Uterus (tissue), 4 donors: ENCODE measurements at places on chromosomes 2 and 18. TPM values are rescaled to one million over a fixed set of nuclear protein-coding genes. Genes with fewer than 3 reads are reported as not detected.

HNMT gene
- 66.2 TPM for total RNA-seq

SLC14A1 gene
- not detected for total RNA-seq

ABCG8 gene
- total RNA-seq: 0.09 TPM

LCLAT1 gene
- 0.88 TPM for total RNA-seq

CCDC68 gene
- 8.6 TPM for total RNA-seq

NEU2 gene
- not detected for total RNA-seq

DNAJC5G gene
- total RNA-seq: not detected

SP5 gene
- 1.0 TPM for total RNA-seq

NETO1 gene
- not detected for total RNA-seq

ST6GAL2 gene
- not detected for total RNA-seq

APCDD1 gene
- total RNA-seq: 8.2 TPM

C1GALT1C1L gene
- not detected for total RNA-seq

DES gene
- 578 TPM for total RNA-seq

FER1L5 gene
- total RNA-seq: 0.40 TPM

FAM228A gene
- 3.0 TPM for total RNA-seq

YES1 gene
- total RNA-seq: 158 TPM

CCDC74A gene
- 11.2 TPM for total RNA-seq

MC4R gene
- 0.41 TPM for total RNA-seq

LOXHD1 gene
- not detected for total RNA-seq

- no peak for DNase-seq
Observed at GRCh38 chr18:57331718-57332117, 20.6 kb upstream of the ST8SIA3 start.

GRCh38 chr2:237900891-237901831 lies 41.7 kb downstream of the RAMP1 start:
- DNase-seq: no peak

DNA sequence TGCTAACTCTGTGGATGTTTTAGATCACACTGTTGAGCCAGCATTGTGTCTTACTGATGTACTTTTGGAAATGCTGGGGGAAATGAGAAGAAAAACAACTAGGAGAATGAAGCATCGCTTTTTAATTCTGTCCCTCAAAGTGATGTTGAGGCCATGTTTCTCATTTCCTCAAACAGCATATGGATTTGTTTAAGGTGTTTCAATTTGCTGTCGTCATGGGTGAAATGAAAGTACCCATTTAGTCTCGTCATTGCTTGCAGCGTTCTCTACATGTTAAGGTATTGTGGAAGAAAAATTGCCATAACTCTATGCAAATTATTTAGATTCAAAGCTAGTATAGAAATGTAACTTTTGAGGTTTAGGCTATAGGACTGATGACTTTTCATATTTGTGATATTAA lies 151.3 kb downstream of the KCTD1 start:
- no peak for DNase-seq

DNA sequence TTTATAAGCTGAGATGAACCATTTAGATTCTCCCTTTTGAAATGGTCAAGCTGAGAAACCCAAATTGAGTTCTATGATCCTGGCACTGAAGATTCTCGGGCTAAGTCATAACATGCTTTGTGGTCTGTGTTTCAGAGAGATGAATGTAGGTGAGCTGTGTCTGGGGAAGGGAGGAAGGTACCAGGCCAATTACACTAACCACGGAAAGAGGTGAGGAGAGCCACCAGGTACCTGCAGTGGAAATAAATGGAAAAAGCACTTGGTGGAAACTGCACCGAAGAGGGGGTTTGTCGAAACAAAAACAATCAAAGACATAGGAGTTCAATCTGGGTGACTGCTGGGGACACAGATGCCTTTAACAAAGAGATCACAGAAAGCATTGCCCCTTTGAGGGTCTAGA lies 963 bp upstream of the MRPL44 start:
- DNase-seq: no peak

- DNase-seq: no peak
Observed at GRCh38 chr18:36389811-36390581, 92.5 kb downstream of the FHOD3 start.

DNA sequence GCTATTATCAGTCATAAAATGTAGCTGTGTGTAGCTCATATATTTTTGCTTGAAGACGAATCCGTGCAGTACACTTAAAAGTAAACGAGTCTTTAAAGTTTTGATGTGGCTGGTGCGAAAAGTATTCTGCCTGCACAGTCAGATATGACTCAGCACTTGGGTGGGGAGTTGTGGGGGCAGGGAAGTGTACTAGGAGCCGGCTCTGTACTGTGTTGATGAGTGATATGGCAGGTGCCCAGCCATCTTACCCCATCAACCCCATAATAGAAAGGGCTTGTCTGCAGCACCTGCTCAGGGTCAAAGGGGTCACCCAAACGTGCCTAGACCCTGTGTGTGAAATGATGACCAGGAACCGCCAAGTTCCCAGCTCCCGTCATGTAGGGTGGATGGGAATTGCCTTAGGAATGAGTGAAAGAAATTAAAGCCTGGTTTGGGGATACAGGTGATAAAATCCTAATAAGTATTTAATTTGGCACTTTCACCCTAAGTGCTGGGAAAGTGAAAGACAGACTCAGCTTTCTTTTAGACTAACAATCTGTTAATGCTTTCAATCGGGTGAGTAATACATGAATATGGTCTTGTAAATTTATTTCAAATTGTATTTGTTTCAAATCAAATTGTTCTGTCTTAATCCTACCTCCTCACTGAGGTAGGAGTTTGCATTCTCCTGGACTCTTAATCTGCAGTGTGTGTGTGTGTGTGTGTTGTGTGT lies 48.0 kb downstream of the BCL2L11 start:
- DNase-seq: peak; percentile 39

DNA sequence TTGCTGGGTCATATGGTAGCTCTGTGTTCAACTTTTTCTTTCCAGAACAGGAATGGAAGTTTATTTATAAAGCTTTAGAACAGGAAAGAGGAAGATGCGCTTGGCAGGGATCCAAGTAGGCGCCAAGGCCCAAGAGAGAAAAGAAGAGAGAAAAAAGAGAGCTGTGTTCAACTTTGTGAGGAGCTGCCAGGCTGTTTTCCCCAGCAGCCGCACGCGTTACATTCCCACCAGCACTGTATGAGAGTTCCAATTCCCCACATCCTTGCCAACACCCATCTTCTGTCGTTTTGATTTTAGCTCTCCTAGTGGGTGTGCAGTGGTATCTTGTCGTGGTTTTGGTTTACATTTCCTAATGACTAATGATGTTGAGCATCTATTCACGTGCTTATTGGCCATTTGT lies 51.4 kb downstream of the KCNF1 start:
- DNase-seq: no peak

GRCh38 chr2:63796366-63796765 lies 45.3 kb upstream of the UGP2 start:
- no peak for DNase-seq

GRCh38 chr2:28758459-28758858 lies 6.8 kb downstream of the PPP1CB start:
- no peak for DNase-seq

GRCh38 chr2:213429516-213429915 lies 145.3 kb downstream of the SPAG16 start:
- no peak for DNase-seq

GRCh38 chr2:122866095-122866494 lies 1110.6 kb downstream of the TSN start:
- DNase-seq: no peak

- no peak for DNase-seq
Observed at GRCh38 chr2:127577973-127578372, 42.5 kb downstream of the MYO7B start.

DNA sequence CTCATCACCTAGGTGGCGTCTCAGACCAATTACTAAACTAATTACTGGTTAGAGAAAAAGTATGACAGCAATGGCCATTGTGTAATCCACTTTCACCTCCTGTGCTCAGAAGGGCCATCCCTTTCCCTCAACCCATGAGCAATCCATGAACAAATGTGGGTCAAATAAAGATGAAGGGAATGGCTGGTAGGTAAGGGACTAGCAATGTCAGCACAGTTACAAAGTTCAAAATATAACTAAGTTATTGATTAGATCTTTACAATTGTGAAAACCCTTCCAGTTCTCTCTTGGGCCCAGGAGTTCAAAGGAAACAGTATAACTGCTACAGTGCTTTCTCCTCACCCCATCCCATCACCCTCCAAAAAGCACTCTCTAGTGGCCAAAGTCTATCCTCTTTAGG lies 98.3 kb downstream of the DTNA start:
- DNase-seq: no peak

- DNase-seq: no peak
Observed at GRCh38 chr18:79070486-79070885, 1.3 kb downstream of the ATP9B start.

- DNase-seq: no peak
Observed at GRCh38 chr2:216525972-216526371, 27.3 kb downstream of the RPL37A start.

DNA sequence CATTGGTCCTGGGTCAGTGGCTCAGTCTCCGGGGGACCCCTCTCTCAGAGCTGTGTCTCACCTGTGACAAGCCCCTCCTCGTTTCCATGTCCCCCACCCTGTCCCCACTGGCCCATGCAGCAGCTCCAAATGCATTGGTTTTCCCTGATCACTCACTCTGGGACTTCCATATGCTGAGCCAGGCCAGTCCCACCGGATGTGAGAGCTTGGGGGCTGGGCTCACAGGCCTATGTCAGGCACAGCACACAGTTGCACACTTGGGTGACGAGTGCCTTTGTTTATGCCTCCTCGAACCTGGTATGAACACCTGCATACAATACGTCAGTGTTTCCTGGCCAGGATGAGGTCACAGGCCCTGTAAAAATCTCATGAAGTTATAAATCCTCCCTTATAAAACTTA lies 232.5 kb downstream of the TFCP2L1 start:
- no peak for DNase-seq

DNA sequence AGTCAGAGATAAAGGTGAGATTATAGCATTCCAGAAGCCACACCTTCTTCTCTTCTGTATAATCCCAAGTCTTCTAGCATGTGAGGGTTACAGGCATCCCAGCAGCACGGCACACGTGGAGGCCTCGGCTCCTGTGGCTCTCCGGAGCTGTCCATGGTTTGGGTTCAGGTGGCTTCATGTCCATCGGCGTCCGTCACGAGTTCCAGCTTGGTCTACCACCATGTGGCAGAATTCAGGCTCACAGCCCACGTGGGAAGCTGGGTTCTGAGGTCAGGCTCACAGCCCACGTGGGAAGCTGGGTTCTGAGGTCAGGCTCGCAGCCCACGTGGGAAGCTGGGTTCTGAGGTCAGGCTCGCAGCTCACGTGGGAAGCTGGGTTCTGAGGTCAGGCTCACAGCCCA lies 378.3 kb upstream of the SALL3 start:
- DNase-seq: no peak

GRCh38 chr2:51350100-51350499 lies 318.2 kb upstream of the NRXN1 start:
- DNase-seq: no peak

GRCh38 chr2:227817850-227818674 lies 4.4 kb downstream of the CCL20 start:
- DNase-seq: peak; percentile 22

GRCh38 chr2:69731147-69731970 lies 10.6 kb upstream of the ANXA4 start:
- DNase-seq: no peak

GRCh38 chr2:218095853-218096252 lies 26.8 kb downstream of the RUFY4 start:
- no peak for DNase-seq

DNA sequence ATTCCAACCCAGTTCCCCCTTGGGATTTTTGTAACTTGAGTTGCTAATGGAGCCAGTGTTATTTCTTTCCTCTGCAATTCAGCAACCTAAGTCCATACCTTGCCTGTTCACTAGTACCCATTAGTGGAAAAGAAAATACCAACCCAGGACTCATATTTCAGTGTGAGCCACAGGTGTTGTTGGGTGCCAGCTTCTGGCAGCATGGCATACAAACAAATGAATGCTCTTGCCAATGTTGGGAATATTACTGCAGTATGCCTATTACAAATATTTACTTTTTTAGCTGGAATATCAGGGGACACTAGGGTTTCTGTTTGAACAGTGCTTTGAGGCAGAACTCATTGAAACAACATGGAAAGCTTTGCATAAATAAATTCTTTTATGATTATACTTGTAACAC lies 130.2 kb downstream of the NCKAP5 start:
- DNase-seq: no peak

- no peak for DNase-seq
Observed at GRCh38 chr18:79647307-79647706, 32.3 kb upstream of the CTDP1 start.

- no peak for DNase-seq
Observed at GRCh38 chr2:174492963-174493431, 6.2 kb upstream of the GPR155 start.

- DNase-seq: no peak
Observed at GRCh38 chr2:78967294-78967693, 58.2 kb upstream of the REG3G start.

GRCh38 chr2:241088791-241089732 lies 13.0 kb downstream of the MTERF4 start:
- no peak for DNase-seq

GRCh38 chr2:57906152-57906732 lies 140.4 kb upstream of the VRK2 start:
- DNase-seq: no peak

GRCh38 chr2:242040681-242041080 lies 171.2 kb downstream of the RTP5 start:
- DNase-seq: no peak

- DNase-seq: no peak
Observed at GRCh38 chr2:134284119-134284670, 30.3 kb downstream of the MGAT5 start.

DNA sequence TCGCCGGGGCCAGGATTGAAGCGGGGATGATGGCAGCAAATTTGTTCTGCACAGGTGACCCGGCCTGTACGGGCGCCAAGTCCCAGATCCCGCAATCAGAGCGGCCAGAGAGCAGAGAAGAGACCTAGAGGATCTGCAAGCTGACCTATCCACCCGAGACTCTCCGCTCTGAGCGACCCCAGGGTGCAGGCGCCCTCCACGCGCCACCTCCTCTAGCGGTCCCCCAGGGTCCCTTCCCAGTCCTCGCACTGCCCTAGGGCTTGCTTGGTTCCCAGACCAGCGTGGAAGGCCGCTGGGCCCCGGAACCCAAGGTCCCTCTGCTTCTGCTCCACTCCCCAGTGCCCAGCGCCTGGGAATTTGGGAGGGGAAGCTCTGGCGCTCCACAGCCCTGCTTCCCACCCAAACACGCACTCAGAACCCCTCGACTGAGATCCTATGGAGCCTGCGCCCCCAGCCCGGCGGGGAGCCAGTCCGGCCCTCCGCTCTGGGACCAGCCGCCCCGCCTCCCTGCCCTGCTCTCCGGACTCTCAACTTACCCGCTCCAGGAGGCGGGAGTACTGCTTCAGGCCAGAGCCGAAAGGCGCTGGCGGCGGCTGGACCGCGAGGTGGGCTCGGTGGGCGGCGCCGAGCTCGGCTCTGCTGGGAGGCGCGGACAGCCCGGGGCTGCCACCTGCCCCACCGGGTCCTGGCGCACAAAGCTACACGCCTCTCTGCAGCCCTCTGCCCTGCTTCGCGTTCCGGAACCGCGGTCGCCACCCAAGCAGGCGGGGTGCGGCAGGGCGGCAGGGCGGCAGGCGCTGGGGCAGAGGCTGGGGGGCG lies 3.0 kb upstream of the SIX3 start:
- no peak for DNase-seq

GRCh38 chr2:203819434-203820133 lies 48.0 kb upstream of the CTLA4 start:
- DNase-seq: no peak

- no peak for DNase-seq
Observed at GRCh38 chr2:231680285-231680991, 27.9 kb upstream of the PTMA start.
